ENCODE measurements at places on chromosomes 11 and 22.

DNA sequence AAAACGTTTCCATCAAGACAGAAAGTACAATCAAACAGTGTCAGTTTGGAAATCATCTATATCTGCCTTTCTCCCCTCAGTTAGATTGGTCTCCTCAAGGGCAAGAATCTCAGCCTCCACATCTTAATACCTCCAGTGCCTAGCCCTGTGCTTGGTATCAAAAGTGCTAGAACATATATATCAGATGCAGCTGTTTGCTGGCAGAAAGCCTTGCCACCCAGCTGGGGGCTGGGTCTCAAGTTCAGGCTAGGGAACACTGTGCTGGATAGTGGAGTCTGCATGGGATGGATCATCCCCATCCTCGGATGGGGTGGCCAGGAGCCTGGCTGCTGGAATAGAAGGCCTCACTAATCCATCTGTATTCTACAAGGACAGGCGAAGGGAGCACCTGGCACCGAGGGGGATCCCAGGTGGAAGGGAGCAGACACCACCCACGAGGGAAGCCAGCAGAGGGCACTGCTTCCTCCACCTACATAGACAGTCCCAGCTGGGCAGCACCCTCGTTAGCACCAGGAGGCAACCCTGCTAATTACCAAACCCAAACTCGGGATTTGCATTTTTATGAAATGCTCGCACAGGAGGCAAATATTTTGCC is 602.2 kb downstream of the BUD13 start:
- DNase-seq, result no peak

DNA sequence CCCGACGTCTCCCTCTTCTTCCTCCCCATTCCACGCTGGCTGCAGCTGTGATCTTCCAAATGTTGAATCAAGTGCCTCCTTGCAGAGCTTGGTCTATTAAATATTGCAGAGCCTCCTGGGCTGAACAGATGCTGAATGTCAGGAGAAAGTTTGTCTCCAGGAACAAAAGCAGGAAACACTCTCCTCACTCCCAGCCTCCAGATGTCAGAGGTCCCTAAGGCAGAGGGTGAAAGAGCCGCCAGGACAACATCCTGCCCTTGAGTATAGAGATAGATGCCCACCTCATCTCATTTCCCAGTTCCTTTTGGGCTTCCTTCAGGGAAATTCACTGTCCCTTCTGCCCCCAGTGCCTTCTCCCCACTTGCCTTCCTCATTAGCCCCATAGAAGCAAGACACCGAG is 40.8 kb upstream of the IGSF9B start:
- DNase-seq, result no peak

DNA sequence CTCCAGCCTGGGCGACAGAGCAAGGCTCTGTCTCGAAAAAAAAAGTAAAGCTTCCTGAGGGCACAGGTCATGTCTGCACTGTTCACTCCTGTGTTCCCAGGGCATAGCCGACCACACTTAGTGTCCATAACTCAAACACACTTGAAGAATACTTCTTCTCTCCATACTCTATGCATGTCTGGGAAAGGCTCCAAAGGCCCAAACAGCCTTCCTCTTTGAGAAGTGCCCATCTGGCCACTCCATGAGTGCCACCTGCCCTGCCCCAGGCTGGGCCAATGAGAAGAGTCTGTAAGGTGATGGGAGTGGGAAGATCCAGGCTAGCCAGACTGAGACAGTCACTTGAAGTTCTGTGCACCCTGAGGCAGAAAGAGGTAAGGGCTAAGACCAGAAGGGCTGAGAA is 24.7 kb downstream of the DGCR2 start:
- no peak for DNase-seq

- DNase-seq, result no peak
Observed at GRCh38 chr11:128593281-128593680, 5.9 kb upstream of the ETS1 start.

- no peak for DNase-seq
Observed at GRCh38 chr11:18485913-18486528, 30.4 kb downstream of the LDHAL6A start.

DNA sequence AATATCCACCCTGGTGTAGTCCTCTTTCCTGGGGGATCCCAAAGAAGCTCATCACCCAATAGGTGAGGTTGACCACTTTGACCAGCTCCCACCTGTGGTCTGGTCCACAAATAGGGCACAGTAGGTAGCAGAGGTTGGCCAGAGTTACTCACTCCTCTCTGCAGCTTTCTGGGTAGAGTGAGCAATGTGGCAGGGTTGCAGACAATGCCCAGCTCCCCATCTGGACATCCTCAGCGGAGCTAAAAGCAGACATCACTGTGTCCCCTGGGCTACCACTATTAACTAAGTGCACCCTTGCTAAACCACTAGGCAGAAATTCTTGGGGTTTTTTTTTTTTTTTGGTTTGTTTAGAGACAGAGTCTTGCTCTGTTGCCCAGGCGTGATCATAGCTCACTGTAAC is 48.4 kb upstream of the TP53I11 start:
- no peak for DNase-seq

- no peak for DNase-seq
Observed at GRCh38 chr11:122833846-122834464, 4.3 kb upstream of the CRTAM start.

- DNase-seq, result no peak
Observed at GRCh38 chr11:11313426-11313825, 39.6 kb downstream of the CSNK2A3 start.

DNA sequence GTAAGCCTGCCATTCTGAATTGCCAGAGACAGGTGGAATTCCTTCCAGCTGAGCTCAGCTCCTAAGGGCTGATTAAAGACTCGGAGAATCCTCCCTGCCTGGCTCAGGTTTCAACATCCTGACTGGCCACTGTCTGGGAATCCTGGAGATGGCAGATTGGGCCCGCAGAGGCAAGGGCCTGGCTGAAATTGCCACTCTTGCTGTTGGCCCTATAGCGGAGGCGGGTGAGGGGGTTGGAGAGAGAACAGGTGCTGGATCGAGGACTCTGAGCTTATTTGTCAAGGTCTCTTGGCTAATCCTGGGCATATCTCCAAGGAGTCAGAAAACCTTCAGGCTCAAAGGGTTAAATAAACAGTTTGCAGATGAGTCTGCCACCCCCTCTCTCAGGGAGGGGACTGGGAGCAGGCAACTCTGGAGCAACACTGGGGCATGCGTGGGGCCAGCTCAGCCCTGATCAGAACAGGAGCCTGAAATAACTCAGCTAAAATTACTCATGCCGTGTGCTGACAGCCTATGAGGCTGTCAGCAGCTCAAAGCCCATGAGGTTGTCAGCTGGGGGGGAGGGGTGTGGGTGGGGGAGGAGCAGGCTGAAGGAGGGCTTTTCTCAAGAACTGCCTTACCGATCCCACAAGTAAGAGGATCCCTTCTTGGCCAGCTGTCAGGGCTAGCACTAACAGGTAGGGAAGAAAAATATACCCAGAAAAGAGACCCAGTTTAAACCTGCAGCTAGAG is 14.7 kb upstream of the MFRP start:
- no peak for DNase-seq

- DNase-seq, result no peak
Observed at GRCh38 chr11:47961383-47961782, 19.0 kb upstream of the PTPRJ start.

DNA sequence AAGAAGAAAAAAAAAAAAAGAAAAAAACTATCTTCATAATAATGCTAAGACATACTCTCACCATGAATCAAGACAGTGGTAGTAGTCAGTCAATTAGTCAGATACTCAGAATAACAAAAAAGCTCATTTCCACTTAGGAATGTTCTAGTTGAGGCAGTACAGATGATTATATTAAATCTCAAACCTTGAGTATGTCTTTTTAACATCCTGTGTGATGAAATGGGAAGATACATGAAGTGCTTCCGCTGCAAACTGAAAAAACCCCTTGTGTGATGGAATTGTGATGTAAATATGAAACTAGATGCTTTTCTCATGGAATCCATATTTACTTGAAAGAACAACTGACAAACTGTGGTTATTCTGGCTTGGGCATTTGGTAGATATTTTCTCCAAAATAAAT is 13.7 kb downstream of the AMOTL1 start:
- no peak for DNase-seq

DNA sequence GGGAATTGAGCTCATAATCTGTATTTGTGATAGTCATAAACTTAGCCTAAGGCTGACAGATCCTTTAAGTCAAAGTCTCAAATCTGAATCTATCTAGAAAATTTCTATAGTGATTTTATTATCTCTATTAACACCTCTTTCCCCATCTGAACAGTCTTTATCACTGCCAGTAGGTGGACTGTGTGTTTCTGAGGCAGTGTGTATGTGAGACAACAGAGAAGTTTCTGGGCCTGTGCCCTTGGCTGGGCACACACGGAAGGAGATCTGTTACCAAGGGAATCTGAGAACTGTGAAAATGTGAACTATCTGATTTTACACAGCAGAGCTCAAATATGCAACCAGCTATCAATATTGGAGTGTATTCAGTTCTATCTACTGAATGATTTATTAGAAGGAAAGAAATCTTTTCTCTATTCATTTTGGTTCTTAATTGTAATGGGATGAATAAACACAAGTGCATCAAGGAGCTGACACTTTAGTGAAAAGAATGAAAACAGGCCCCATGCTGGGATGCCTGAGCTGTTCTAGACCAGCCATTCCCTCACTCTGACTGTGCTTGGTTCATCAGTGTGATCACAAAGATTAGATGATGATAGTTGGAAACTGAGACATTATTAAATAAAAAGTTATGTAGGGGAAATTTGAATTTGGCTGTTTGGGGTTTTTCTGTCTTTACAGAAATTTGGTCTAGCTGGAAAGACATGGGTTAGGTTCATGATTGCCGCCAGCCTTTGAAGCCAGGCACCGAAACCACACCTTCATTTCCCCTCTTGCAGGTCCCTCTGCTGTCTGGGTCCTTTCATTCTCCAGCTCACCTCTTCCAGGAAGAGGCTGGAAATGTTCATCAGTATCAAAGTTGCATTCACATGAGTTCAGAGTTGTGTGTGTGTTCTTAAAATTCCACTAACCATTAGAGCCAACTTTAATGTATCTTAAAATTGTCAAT is 68.1 kb downstream of the LIF start:
- DNase-seq, result no peak

- no peak for DNase-seq
Observed at GRCh38 chr11:112238041-112238440, 11.8 kb downstream of the PTS start.

DNA sequence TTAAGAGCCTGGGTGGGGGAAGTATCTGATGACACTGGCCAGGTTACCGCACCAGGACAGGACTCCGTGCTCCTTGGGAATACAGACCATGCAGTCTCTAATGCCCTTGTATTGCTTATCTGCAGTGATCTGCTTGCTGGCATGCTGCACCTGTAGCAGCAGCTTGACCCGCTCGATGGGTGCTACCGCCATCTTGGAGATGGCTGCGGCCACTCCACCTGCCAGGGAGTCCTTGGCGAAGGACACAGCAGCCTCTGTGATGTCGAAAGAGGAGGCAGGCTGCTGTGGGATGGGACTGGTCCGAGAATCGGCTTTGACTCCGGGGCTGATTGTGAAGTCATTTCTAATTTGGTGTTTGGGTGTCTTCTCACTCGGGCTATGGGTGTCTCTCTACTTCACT is 3.1 kb downstream of the WBP2NL start:
- DNase-seq, result no peak

DNA sequence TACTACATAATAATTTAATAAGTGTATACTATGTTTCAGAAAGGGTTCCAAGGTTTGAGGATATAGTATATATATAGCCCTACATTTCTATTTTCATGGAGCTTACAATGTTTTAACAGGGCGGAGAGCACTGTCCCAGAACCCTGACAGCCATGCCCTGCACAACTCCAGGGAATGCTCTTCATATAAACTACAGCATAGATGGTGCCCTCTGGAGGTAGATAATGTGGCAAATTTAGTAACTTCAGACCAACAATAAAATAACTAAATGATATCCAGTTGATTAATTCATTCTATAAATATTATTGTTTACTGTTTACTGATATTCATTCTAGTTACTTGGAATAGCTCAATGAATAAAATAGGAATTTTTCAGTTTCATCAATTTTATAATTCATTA is 693.7 kb upstream of the CCDC179 start:
- no peak for DNase-seq

DNA sequence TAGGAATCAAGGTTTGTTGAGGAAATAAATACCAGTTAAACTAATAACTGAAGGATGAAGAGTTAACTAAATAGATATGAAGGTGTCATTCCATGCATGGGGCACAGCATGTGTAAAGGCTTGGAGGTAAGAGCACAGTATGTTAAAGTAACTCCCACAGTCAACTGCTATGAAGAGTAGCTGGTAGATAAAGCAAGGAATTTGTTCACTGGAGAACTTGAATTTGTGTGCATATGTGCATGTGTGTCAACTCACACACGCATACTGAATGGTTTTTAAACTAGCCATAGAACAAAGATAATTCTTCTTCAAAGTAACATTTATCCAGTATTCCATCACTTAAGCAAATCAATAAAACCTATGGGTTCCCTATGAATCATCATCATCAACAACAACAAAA is 135.9 kb downstream of the FAM76B start:
- no peak for DNase-seq

- DNase-seq, result no peak
Observed at GRCh38 chr11:65479184-65480145, 19.4 kb upstream of the MALAT1 start.

GRCh38 chr11:1153105-1153950 is 4.4 kb upstream of the MUC5AC start:
- DNase-seq, result peak; percentile 27

DNA sequence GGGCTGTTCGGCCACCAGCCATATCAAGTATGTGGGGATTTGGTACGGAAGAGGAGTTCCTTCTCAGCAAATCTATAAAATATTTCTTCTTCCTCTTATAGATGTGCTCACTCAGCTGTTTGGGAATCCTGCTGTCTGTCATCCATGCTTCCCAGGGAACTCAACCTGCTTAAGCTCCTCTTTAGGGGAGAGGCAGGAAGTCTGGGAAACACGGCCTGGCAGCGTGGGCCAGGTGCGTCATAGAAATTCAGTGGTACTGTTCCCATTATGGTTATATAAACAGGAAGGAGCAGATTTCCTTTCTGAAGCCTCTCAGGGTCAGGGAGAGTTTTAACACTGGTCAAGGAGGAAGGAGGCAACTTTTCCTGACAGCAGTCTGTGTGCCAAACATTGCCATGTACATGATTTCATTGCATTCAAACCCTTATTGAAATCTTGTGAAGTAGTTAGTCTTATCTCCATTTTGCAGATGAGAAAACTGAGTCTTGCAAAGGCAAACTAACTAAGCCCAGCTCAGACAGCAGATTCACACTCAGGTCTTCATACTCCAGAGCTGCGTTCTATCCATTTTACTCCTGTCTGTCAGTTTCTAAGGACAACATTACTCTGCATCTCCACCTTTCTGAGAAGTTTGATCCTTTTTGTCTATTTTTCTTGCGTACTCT is 35.4 kb upstream of the AMOTL1 start:
- DNase-seq, result no peak

- DNase-seq, result no peak
Observed at GRCh38 chr11:59776210-59777066, 21.3 kb downstream of the STX3 start.
